ENCODE measurements at places on chromosomes 5 and 9.

- no peak for DNase-seq
Measured at GRCh38 chr5:111453747-111454146, 58.6 kb downstream of the STARD4 start.

DNA sequence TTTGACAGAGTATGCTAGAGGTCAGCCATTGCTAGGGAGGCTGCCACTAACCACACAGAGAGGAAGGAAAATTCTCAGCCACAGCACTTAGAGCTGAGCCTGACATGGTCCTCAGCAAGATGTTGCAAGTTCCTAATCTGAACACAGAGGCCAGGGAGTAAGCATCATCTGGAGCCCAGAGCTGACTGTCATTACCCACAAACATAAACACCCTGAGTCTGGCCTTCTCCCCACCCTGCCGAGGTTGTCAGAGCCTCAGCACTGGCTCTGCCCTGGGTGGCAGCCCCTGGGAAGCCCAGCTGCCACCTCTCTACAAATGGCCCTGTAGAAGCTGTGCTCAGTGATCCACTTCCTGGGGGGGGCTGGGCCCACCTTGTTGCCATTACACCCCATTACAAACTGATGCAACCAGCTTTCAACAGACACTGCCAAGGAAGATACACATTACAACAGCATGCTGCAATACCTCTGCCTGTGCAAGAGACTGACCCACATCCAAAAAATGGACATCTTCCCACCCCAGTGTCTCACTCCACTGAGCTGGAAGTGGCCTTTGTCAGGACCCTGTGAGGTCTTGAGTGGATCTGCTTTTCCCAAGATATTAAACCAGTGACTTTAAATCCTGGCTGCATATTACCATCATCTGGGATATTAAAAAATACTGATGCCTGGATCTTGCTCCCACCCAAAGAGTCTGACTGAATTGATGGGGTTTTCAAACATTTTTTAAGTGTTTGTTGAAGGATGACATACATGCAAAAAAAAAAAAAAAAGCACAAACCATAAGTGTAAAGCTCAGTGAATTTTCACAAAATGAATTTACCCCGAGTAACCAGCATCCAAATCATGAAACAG, 33.0 kb downstream of the IRF1 start:
- peak; percentile 69 for DNase-seq

DNA sequence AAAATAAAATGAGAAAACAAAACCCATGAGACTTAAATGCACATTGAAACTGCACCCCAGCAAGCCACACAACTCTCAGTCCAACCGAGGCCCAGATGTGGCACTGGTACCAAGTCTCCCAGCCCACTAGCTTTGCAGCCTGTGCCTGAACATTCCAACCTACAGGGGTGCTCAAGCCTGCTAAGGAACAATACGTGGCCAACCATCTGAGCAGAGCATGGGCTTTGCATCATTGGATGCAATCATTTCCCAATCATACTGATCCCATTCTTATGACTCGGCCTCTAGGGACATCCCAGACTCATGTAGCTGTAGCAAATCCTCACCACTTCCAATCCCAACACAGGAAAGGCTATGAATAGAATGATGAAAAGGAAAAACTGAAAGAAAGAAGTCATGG, 297.2 kb downstream of the SPOCK1 start:
- no peak for DNase-seq

- no peak for DNase-seq
Measured at GRCh38 chr9:129640086-129640870, 1.7 kb downstream of the ASB6 start.

DNA sequence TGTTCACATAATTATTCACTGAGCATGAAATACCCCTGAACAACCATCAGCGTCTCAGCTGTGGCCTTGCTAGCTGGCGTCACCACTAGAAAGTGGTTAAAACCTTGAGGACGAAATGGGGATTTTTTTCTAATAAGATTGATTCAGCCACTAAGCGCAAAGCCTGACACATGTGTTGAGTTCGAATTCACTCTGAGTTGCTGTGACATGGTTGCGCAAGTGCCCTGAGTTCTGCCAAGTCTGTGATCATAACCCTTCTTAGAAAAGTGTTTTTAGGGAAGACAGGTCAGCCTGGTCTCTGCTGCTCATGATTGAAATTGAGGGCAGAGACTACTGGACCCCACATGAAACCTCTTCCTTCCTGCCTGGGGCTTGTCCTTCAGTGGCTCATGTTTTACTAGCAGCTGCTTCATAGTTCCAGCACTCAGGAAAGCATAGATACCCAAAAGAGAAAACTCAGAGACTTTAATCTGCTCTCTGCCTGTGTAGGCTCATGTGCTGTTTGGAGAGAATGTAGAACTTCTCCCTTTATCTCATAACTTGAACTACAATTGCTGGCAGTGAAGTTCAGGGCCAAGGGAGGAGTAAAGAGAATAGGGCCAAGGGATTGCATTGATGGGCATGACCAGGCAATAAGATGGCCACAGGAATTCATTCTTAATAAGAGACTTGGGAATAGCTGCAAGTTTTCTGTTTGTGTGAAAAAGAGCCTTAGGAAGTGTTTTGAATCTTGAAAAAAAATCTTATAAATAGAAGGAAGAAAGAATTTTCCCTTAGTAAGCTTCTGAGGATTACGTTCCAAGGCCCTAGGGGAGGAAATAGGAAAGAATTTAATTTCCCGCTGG, 66.8 kb upstream of the CXCL14 start:
- DNase-seq: no peak

DNA sequence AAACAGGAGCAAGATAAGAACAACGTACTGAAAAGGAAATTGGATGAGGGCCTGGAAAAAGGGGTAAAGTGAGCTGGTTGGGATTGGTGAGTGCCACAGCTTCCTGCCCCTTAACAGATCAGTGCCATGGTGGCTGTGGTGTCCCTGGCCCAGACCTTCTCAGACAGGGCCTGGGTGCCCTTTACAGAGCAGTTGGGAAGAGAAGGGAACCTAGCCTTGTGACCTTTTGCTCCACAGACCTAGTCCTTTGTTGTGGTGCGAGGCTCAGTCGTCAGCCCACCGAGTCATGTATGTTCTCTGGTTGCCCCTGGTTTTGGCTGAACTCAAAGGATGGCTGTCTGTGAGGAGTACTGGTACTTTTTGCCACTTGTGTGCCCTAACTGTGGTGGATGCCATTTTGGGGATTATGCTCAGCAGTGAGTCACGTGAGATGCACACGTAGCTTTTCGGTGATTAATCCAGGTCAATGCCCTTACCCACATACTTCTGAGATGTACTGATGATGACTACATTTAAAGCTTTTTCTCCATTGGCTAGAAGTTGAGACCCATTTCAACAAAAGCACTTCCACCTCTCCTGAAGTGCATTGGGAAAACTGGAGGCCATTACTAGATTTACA, 48.4 kb downstream of the EXOSC2 start:
- no peak for DNase-seq

GRCh38 chr5:39523821-39524220, 99.0 kb upstream of the DAB2 start:
- DNase-seq: no peak

GRCh38 chr9:125529589-125530515, 177.2 kb downstream of the MAPKAP1 start:
- DNase-seq: peak; percentile 28

- no peak for DNase-seq
Measured at GRCh38 chr5:6540111-6540827, 91.6 kb downstream of the UBE2QL1 start.

DNA sequence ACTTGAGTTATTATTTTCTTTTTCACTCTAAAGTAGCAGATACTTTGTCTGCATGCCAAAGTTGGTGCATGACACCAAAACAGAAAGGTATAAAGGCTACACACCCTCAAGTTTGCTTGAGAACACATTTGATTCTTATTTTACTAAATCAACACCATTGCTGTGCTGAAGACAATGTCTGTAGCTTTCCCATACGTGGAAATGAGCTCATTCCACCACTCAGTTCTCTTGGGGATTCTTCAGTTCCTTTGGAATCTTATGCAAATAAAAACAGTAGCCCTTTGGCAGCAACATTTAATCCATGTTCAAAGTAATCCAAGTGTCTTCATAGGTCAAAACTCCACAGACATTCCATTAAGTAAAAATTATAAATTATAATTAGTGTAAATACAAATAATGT, 264.9 kb downstream of the TLE1 start:
- no peak for DNase-seq

DNA sequence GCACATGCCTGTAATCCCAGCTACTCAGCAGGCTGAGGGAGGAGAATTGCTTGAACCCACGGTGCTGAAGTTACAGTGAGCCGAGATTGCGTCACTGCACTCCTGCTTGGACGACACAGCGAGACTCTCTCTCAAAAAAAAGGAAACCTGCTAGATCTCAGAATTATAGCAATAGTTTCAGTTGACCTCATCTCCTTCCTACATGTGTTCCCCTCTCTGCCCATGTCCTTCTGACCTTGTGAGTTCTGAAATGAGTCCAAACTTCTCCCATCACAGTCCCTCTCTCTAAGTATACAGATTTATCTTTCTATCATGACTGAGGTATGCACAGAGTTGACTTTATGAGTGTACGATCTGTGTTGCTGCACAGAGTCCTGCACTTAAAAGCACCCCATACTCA, 44.6 kb upstream of the SHOC1 start:
- no peak for DNase-seq

DNA sequence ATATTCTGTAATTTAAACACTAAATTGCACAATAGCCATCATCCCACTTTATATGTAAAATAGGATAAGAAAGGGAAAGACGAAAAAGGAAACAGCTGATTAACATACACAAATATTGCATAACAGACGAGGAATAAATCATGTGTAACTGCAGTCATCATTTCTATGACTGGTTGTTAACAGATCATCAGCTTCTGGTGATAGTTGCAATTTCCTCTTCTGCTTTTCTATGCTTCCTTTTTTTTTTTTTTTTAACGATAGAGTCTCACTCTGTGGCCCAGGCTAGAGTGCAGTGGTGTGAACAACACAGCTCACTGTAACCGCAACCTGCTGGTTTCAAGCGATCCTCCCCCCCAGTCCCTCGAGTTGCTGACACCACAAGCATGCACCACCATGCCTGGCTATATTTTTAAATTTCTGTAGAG, 22.5 kb upstream of the JAKMIP2 start:
- DNase-seq: peak; percentile 95

- DNase-seq: no peak
Measured at GRCh38 chr9:35828716-35829083, at the start of gene FAM221B. Gene FAM221B, minus strand, starts transcription at chr9:35828732. Its CDS starts 2,571 bp downstream, at chr9:35826161.

- DNase-seq: no peak
Measured at GRCh38 chr5:159100782-159101646, 1.3 kb upstream of the EBF1 start.

DNA sequence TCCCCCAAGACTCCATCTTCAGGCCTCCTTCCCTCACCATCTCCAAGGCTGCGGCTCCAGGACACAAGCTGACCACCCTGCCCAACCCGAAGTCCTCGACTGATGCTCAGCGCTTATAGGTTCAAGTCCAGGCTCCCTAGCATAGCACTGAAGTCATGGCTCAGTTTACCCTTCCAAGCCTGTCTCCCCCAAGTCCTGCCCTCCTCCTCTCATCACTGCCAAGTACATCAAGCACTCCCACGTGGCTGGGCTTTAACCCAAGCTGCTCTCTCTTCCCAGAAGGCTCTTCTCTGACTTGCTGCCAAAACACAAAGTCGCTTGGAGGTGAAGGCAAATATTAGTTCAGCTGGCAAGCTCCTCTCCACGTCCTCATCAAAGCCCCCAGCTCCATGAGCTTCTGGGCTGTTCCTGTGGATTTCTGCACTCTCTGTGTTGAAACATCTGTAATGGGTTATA, 22.1 kb upstream of the MARCHF6 start:
- no peak for DNase-seq

DNA sequence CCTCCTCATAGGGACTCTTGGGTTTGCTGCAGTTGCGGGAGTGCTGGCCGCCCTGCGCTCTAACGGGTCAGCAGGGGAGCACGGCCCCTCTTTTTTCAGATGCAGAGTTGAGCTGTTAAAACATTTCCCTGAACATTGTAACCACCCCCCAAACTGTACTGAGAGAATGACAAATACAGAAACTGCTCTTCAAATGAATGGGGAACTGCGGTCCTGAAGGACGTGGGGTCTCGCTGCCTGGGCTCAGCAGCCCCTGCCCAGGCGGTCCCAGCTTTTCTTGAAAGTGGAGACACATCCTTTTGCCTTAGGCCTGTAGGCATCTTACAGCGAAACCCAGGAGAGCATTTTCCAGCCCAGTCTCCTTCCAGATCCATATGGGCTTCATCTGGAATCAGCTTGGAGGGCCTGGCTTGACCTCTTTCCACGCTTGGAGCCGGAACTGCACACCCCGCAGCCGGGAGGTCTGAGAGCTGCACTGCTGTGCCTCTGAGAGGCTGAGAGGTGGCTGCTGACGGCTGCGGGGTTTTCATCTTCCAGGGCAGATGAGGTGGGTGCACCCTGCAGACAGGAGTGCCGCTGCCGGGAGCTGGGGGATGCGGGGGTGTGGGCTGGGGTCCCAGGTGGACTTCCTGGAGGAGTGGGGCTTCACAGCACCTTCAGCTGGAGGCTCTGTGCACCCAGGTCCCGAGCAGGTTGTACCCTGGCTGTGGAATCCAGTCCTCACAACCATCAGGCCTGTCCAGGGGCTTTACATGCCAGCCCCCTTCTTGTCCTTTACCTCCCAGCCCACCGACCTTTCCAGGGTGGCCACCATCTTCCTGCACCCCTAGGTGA, 1.2 kb upstream of the AGPAT2 start:
- DNase-seq: no peak

- no peak for DNase-seq
Measured at GRCh38 chr5:140143521-140144258, 18.0 kb downstream of the IGIP start.

DNA sequence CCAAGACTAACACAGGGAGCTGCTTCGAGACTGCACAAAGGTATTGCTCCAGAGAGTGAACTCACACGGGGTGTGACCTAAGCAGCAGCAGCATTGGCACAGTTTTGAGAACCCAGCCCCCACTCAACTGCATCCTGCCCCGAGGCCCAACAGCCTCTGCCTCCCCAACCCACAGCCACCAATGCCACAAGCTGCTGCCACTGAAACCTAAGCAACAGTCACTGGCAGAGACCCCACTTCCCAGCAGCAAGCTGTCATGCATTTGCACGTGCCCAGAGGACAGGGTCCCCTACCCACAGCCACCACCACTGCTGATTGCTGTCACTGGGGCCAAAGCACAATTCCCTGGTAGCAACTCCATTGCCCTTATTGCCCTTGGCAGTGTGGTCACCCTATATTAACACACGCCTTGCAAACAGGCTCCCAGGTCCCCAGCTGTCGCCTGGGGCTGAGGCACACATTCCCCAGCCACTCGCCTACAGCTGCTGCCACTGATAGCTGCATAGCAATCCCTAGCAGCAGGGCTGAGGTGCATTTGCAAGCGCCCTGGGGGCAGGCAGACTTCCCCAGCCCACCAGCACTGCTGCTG, 141.0 kb downstream of the AGTPBP1 start:
- DNase-seq: no peak

DNA sequence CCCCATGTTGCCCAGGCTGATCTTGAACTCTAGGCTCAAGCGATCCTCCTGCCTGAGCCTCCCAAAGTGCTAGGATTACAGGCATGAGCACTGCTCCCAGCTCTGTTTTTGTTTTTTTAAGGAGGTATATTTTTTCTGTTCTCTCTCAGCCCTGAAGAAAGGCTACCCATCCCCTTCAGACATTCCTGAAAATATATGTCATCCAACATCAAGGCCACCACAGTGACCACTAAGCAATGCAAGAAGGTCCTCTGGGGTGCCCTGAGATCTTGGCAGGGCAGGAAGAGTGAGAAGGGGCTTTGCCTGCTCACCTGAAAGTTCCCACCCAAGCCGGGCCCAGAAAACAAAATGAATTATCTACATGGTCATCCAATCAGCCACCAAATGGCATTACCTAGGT, 47.8 kb upstream of the IL17B start:
- DNase-seq: no peak

GRCh38 chr5:108876451-108876850, 128.8 kb downstream of the FER start:
- DNase-seq: no peak
